T follicular helper cell (primary cell): ENCODE measurements at places on chromosomes 12 and 14.

- DNase-seq, result no peak
Measured at GRCh38 chr14:70064136-70064865, 124.5 kb downstream of the SLC8A3 start.

GRCh38 chr12:93777254-93777653 lies 100.1 kb downstream of the CRADD start:
- DNase-seq, result no peak

- DNase-seq, result no peak
Measured at GRCh38 chr14:59429790-59430189, 35.4 kb downstream of the GPR135 start.

GRCh38 chr12:22406627-22407026 lies 72.1 kb upstream of the ST8SIA1 start:
- DNase-seq, result no peak

DNA sequence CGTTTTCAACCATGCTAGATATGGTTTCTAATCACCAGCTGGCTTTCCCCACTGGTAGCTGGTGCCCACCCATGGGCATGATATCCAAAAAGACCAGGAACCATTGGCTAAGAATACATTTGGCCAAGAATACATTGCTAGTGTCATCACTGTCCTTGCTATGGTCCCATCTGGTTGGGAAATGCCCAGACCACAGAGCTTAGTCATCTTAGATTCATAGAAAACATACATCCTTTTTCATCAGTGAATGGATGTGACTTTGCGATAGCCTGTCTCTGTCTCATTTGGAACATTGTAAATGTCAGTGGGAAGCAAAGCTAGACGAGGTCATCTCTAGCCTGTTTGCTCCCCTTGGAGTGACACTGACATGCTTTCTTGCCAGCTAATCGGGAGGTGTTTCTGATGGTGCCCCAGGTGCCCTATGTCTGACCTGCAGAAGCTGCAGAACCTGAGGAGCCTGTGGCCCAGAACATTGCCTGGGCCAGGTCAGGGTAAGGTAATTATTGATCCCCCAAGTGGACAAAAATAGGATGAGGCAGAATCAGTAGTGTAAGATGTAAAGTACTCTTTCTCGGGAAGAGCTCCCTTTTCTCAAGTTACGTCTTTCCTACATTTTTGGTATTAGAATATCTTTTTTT lies 194.8 kb downstream of the SLC41A2 start:
- DNase-seq, result no peak
